ENCODE measurements at places on chromosomes 1 and 21.

DNA sequence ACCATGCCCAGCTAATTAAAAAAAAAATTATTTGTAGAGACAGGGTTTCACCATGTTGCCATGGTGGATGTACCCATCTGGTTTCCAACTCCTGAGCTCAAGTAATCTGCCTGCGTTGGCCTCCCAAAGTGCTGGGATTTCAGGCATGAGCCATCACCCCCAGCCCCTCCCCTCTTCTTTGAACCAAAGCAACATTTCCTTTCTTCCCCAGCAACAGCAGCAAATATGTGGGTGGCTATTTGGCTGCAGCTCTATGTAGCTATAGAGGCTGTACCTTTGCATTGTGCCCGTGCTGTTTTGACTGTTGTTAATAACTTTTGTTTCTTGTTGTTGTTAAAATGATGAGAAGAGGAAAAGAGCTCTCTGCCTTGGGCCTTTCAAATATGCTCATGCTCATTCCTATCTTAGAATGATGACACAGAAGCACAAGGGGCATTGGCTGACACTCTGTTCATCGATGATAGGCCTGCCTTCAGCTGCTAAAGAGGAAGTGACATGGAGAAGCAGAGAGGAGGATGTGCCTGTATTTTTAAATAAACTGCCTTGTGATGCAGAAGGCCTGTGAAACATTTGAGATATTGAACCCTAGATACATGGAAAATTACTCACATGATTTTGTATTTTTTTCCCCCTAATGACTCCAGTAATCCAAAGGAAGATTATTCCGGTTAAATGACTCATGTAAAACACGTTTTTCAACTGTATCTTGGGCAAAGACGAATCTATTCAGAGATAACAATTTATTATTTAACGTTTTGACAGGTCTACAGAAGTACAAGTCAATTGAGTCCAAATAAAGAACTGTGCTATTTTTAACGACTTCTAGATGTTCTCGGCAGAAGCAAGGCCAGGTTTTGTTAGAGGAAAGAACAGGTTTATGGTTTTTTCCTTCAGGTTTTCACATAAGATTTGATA is 20.5 kb upstream of the XPR1 start:
- no peak for DNase-seq

DNA sequence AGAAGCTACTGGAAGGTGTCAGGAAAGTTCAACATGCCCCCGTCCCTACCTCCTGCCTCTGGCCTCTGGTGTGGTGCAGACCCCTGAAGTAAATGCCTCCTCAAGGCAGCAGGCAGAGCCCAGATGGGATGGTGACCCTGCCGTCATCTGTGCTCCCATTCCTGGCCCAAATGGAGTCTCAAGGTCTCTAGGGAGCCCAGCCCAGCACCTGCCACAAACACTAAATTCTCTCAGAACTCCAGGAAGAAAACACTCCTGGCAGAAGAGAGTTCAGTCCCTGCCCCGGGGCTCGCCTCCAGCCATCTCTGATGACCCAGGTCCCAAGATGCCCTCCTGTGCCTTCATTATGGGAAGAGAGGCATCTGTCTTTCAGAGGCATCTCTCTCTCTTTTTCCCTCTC is 261.6 kb upstream of the TMEM51 start:
- DNase-seq: no peak

GRCh38 chr1:197519741-197520334 is 251.8 kb downstream of the CRB1 start:
- no peak for DNase-seq

- no peak for DNase-seq
These were observed 74.9 kb upstream of the ANGPTL1 start for GRCh38 chr1:178945763-178946266.

- no peak for DNase-seq
These were observed 68.9 kb downstream of the CDC7 start for GRCh38 chr1:91569411-91570119.

GRCh38 chr1:11682287-11682771 is 1.4 kb upstream of the MAD2L2 start:
- no peak for DNase-seq

DNA sequence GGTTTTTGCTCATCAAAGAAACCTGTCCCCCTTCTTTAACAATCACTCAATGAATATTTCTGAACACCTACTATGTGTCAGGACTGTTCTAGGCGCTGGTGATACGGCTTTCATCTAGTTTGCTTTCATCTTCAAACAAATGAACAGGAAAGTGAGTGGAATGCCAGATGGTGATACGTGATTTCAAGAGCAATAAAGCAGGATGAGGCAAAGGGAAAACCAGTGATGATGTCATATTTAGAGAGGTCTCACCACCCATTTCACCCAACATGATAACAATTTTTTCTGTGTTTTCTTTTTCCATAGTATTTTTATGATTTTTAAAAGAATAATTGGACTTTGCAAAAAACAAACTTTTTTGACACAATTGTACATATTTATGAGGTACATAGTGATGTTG is 11.3 kb upstream of the SLC6A17 start:
- DNase-seq: no peak

DNA sequence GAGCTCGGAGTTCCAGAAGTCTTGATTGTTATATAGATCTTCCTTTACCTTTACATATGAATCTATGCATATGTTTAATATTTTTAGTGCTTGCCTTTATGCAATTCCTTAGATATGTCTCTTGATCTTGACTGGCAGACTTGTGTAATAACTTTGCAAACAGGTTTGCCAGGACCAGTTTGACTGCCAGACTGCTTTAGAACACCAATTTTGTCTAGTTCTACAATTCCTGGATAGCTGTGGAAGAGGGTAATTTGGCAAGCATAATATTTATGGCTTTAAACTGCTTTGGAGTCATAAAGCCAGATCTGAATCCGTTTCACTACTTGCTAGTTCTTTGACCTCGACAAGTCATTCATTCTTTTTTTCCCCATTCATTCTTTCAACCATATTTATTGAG is 250.0 kb downstream of the FAF1 start:
- DNase-seq: no peak

DNA sequence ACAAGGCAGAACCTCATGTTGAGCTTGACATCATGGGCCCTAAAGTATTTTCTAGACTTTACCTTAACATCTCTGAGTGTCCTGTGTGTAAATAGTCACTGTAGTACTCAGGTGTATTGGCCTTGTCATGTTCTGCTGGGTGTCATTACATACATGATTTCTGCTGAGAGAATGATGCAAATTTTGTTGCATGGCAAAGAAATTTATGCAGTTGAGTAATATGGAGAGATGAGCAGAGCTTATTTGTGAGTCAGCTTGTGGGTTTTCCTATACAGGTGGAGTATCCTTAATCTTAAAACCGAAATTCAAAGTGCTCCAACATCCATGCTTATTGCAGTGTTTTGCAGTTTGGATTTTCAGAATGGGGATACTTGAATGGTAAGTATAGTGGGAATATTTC is 36.6 kb downstream of the RGL1 start:
- DNase-seq: no peak

Measured in DMS79 treated with DMSO at 0.1 percent for 48 hours (cell line).